ENCODE measurements at places on chromosomes 3 and 15. TPM values are rescaled to one million over a fixed set of nuclear protein-coding genes. Genes with fewer than 3 reads are reported as not detected.

The SLITRK3 gene
- total RNA-seq: not detected

The BCHE gene
- total RNA-seq: not detected

The RAB6B gene
- total RNA-seq: 0.15 TPM

The DOCK3 gene
- 1.5 TPM for total RNA-seq

Data from activated T-cell treated with anti-CD3 and anti-CD28 coated beads, Interleukin-2, amount 50 U/mL, for 4 hours (primary cell).